ENCODE measurements at places on chromosomes 5 and 9.

- no peak for DNase-seq
These were observed 156.1 kb upstream of the GHR start for GRCh38 chr5:42267091-42267490.

DNA sequence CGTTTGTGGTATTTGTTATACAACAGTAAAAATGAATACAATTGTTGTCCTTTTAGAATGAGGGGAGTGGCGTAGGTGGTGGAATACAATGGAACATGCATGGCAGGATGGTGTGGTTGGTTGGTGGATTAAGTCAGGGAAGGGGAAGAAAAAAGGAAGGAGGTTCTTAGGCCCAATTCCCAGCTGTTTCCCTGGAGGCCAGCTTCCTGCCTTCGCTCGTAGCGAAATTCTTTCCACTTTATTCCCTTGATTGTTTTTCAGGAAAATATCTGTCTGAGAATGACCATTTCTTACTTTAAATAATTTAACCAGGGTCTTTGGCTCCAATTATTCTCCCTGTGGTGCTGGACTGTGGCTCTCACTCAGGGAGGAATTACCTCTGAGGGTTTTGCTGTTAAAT, 24.1 kb upstream of the DMAC1 start:
- DNase-seq = no peak

GRCh38 chr5:666816-667498, 26.2 kb downstream of the TPPP start:
- DNase-seq = no peak

- DNase-seq = no peak
These were observed 68.7 kb upstream of the TAS2R1 start for GRCh38 chr5:9698841-9699240.

DNA sequence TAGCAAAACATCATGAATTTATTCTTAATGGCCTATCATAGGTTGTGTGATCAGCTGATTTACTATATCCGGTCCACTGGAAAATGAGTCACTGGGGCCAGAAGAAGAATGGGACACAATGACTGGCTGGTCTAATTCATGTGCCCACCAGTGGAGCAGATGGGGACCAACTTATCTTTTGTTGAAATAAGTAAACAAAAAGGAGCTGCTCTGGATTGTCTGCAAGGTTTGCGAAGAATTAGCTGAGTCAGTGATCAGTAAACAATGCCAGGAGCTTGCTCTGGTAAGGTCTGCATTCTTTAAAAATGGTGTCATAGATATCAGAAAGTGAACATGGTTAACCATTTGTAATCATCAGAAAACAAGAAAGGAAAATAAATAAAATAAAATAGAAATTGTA, 128.0 kb downstream of the RASEF start:
- DNase-seq = no peak

- no peak for DNase-seq
These were observed 99.3 kb upstream of the LRRTM2 start for GRCh38 chr5:138974227-138975063.

- no peak for DNase-seq
These were observed 9.3 kb upstream of the TNC start for GRCh38 chr9:115127191-115127817.

GRCh38 chr5:15501091-15501791, 1.3 kb downstream of the FBXL7 start:
- DNase-seq = no peak

Measured in bone marrow (tissue), 2 donors.